Stimulated activated CD8-positive, alpha-beta memory T cell treated with anti-CD3 and anti-CD28 coated beads, Interleukin-12 subunit alpha, Interleukin-12 subunit beta, amount 100 ng/mL, for 1 hour (primary cell): ENCODE measurements at places on chromosomes 13 and 19.

DNA sequence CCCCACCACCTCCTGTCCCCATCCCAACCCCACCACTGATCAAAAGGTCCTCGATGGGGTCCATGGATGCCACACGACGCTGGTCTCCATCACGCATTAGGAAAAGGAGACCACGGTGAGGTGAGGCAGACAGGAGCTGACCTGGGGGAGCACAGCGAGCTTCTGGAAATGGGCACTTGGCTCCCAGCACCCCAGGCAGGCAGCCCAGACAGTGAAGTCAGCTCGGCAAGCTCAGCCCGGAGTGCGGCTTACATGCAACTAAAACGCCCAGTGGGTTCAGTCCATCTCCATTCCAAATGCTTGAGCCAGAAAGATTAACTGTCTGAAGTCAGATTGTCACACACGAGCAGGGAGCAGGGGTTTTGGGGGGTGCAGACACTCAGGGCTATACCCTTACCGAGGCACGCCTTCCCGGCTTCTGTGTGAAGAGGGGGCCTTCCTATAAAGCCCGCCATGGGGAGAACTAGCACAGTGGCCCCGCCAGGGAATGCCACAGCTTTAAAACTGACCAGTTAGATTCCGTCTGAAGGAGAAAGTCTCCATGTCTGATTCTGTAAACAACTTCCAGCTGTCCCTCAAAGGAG is 79.4 kb downstream of the SPACA7 start:
- DNase-seq = no peak

GRCh38 chr13:96904232-96904631 is 90.0 kb downstream of the OXGR1 start:
- no peak for DNase-seq

- DNase-seq = no peak
Observed at GRCh38 chr19:16888629-16889365, at the start of gene F2RL3. Gene F2RL3, plus strand, starts transcription at chr19:16888999. Its CDS starts 191 bp downstream, at chr19:16889190.

GRCh38 chr19:31312009-31312676 is 37.1 kb downstream of the TSHZ3 start:
- DNase-seq = no peak

- no peak for DNase-seq
Observed at GRCh38 chr13:20721454-20722357, 18.2 kb downstream of the IL17D start.

DNA sequence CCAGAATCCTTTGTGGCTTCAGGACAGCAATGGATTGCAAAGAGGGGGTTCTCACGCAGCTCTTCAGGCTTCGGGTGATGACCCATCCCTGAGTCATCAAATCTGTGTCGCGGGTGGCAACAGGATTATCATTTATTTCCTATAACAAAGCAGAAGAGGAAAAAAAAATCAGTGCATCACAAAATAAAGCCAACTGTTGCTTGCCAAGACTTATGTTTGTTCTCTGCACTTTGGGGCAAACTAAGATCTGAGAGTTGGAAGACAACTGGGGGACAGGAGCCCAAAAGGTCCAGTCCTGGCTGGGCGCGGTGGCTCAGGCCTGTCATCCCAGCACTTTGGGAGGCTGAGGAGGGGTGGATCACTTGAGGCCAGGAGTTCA is 6.4 kb downstream of the GNA15 start:
- DNase-seq = no peak

GRCh38 chr13:87524775-87525174 is 146.4 kb upstream of the SLITRK5 start:
- no peak for DNase-seq

GRCh38 chr13:111253365-111253872 is 67.0 kb upstream of the TEX29 start:
- no peak for DNase-seq

DNA sequence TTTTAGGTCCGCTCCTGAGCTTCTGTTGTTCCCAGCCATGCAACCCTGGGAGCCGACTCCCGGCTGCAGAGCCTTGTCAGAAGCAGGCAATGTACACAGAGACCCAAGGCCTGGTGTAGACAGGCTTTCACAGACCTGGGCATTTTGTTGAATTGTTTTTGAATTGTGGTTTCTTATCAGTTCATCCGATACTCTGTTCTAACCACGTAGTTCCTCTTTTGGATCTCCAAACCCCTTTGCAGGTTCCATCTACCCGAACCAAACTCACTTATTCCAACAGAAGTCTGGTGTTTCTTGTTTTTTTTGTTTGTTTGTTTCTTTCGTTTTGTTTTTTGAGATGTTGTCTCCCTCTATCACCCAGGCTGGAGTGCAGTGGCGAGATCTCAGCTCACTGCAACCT is 6.3 kb upstream of the NLRP2 start:
- DNase-seq = no peak

GRCh38 chr13:76874479-76874878 is 11.7 kb downstream of the KCTD12 start:
- no peak for DNase-seq

- no peak for DNase-seq
Observed at GRCh38 chr19:30686826-30687566, 314.8 kb downstream of the ZNF536 start.

- DNase-seq = no peak
Observed at GRCh38 chr19:3058009-3058820, 4.1 kb downstream of the TLE5 start.

GRCh38 chr13:22091222-22091970 is 420.5 kb downstream of the FGF9 start:
- DNase-seq = no peak

DNA sequence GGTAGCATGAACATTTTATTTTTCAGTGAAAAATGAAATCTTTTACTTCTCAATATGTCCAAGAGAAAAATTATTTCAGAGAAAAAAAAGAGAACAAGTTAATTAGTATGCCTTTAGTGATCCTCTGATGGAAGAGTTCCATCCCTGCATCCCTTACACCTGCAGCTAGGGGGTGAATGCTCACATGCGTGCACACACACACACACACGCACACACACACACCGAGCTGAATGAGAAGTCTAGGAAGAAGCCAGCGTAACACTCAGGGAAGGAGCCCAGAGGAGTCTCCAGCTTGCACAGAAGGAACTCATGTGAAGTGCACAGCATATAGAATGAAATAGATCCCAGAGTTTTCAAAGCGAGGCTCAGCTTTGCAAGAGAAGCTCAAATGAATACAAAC is 510.5 kb downstream of the IRS2 start:
- no peak for DNase-seq
